Eye (tissue), 1 donor: ENCODE measurements at places on chromosomes 2 and 18.

- no peak for DNase-seq
Observed at GRCh38 chr2:27833931-27834330, 56.3 kb downstream of the RBKS start.

DNA sequence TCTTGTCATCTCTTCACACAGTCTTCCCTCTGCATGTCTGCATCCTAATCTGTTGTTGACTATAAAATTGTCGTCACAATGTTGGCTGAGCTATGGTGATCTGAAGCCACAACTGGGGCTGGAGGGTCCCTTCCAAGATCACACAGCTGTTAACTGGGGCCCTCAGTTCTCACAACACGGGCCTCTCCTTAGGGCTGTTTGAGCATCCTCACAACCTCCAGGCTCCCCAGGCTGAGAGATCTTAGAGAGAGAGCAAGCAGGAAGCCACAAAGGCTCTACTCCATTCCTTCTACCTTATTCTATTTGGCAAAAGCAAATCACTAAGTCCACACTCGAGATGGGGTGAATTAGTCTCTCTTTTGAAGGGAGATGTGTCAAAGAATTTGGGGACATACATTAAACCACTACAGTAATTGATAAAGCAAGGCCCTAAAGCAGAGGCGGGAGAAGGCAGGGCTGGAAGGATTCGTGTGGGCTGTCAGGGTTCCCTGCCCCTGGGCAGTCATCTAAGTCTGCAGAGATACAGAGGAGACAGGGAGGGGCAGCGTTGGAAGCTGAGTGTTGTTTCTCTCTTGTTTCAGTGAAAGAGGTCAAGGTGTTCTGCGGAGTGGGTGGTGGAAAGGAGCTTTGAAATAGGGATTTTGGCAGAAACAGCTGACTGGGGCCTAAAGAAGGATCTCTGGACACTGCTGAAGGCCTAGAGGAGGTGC lies 15.9 kb downstream of the MYO7B start:
- no peak for DNase-seq

DNA sequence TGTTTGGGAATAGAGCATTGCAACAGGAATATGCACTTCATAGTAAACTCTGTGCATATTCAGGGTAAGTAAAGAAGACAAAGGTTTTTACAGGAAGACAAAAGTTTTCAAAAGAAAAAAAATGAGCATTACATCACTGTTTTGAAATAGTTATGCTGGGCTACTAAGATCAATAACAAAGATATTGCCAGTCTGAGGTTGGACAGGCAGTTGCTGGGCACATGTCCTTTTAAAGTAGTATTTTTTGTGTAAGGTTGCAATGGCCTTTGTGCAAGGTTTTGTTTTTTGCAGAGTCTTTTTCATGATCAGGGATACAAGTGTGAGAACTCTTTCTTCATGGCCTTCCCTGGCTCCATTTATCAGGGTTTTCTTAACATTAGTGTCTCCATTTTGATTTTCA lies 16.2 kb downstream of the IL1B start:
- DNase-seq: no peak

DNA sequence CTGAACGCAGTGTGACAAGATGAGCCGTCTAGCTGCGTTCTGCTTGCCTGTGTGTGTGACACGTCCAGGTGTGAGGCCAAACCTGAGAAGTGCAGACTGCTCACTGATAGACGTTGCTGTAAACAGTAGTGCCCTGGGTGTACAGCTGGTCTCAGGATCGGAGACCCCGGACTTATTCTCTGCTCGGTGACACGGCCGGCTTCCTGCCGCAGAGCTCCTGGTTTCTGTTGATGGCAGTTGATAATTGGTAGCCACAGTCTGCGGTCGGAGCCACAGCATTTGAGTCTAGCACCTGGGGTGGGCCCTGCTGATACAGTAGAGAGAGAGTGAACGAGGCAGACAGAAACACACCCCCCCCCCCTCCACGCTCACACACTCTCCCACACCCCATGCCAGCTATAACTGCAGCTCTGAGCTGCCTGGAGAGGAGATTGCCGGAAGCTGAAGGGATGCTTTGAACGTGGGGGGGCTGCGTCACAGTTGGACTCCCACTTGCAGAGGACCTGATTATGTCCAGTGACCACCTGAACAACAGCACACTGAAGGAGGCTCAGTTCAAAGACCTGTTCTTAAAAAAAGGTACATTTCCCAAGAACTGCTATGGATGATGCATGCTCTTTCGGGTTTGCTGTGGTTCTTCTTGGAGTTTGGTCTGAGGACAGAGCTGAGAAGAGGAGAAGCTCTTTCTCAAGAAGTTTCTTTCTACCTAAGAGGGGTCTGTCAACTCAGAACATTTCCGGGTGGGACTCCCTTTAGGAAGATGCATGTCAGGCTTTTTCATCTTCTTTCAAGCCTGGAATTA lies 114.0 kb downstream of the FAM210A start:
- DNase-seq: peak; percentile 71

DNA sequence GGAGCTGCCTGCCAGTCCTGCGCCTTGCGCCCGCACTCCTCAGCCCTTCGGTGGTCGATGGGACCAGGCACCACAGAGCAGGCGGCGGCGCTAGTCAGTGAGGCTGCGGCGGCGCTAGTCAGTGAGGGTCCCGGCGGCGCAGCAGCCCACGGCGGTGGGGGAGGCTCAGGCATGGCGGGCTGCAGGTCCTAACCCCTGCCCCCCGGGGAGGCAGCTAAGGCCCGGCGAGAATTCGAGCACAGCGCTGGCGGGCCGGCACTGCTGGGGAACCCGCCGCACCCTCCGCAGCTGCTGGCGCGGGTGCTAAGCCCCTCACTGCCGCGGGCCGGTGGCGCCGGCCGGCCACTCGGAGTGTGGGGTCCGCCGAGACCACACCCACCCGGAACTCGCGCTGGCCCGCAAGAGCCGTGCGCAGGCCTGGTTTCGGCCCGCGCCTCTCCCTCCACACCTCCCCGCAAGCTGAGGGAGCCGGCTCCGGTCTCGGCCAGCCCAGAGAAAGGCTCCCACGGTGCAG lies 867.4 kb downstream of the DSC3 start:
- no peak for DNase-seq

DNA sequence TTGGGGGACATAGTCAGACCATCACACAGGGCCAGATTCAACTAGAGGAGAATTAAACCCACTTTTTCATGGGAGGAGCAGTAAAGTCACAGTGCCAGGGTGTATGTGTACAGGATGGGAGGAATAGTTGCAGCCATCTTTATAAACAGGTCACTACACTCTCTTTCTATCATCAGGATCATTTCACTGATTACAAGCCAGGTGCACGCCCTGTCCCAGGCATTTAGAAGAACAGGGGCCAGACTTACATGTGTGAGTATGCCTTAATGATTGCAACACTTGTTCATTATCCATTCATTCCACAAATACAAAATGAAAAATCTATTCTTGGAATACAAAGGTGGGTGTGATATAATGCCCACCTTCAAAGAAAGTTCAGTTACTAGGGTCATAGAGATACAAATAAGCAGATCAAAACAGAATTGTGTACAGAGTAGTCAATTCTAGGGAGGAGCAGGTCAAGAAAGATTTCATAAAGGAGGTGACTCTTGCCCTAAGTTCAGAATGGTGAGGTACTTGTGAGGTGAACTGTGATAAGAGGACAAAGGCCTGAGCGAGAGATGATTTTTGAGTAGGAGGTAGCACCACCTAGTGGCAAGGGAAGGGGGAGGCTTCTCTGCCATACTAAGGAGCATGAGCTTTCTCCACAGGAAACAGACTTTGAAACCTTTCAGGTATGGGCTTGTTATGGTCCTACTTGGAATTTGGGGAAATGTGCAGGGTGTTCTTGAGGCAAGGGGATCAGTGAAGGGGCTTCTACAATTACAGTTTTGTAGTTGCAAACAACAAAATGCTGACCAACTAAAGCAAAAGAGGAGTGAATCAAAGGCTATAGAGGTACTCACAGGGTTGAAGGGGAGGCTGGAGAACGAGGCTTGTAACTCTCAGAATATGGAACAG lies 156.3 kb downstream of the SUCLG1 start:
- DNase-seq: peak; percentile 88

DNA sequence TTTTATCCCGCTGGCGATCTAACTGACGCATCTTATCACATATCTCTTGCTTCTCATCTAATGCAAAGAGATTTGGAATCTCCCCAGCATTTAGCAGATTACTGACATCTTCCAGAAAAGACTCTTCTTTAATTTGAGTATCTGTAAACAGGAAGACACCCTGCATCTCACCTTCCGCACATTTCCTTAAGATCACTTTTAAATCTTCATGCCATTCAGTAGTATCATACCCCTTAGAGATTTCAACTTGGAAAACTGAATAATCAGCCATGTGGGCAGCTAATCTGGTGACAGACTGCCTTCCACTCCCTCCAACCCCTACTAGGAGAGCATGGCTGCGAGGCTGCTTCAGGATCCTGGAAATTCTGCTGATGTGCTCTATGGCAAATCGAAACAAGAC lies 204.3 kb downstream of the DNAH7 start:
- no peak for DNase-seq

GRCh38 chr2:129904532-129905446 lies 74.7 kb upstream of the RAB6C start:
- no peak for DNase-seq

DNA sequence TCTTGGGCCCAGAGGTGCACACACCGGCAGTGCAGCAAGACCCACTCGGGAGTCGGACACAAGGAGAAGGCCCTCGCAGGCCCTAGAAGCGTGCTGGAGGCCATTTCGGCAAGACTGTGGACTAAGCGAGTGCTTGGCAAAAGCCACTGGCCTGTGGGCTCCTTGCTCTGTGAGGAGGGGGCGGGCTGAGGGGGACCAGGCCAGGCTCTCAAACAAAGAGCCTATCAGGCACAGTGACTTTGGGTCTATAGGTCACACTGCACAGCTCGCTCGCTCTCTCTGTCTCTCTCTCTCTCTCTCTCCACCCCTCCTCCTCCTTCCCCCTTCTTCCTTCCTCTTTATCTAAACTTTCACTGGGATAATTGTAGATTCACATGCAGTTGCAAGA lies 23.6 kb upstream of the ZCCHC2 start:
- DNase-seq: no peak

- peak; percentile 86 for DNase-seq
Observed at GRCh38 chr2:149561309-149561926, 26.2 kb downstream of the MMADHC start.

GRCh38 chr2:73987109-73987947 lies 2.6 kb downstream of the TET3 start:
- DNase-seq: peak; percentile 68

- DNase-seq: no peak
Observed at GRCh38 chr2:127864877-127865276, 6.9 kb upstream of the POLR2D start.

DNA sequence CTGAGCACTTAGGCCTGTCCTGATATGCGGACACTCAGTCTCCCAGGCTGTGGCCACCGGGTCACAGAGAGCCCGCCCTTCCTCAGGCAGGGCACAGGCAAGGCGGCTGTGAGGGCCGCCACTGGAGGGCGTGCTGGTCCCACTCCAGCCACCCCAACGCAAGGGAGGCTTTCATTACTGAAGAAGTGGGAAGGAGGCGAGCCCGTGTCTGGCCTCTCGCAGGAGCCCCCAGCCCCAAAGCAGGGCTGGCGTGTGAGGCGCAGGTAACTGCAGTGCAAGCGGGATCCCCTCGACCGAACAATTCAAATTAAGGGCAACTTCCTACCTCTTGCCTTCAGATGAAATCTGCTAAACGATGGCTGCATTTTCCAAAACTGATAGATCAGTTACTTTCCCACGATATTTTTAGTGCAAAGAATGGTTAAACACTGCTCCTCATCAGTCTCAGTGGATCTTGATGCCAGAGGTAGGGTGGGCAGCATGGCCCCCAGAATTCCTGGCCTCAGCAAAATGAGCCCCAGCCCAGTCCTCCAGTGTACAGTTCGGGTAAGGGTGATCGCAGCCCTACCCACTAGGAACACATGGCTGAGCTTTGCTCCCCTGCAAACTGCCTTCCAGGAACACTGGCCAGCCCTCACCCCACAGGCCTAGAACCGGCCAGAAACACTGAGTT lies 97.2 kb downstream of the SEPTIN10 start:
- DNase-seq: peak; percentile 55

GRCh38 chr2:219250049-219250781 lies 2.8 kb upstream of the TUBA4B start:
- no peak for DNase-seq

GRCh38 chr2:54858021-54858681 lies 134.7 kb downstream of the EML6 start:
- no peak for DNase-seq
